Peyer's patch (tissue), 4 donors: ENCODE measurements at places on chromosomes 4 and X. TPM values are rescaled to one million over a fixed set of nuclear protein-coding genes. Genes with fewer than 3 reads are reported as not detected.

DNA sequence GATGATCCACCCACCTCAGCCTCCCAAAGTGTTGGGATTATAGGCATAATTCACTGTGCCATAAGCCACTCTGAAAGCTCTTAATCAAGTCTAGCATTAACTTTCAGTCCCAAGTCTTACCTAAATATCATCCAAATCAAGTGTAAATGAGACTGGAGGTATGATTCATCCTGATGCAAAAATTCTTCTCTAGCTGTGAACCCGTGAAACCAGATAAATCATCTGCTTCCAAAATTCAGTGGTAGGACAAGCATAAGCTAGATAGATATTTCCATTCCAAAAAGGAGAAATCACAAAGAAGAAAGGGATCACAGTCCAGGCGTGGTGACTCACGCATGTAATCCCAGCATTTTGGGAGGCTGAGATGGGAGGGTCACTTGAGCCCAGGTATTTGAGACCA lies 8.8 kb upstream of the TBC1D25 start:
- H3K27ac ChIP-seq = no peak overlapping the region
- H3K4me3 ChIP-seq = no peak overlapping the region
- DNase-seq = no peak
- H3K27me3 ChIP-seq = no peaks in the 10 kb centered on the region

GRCh38 chrX:123489011-123489410 lies 243.8 kb downstream of the THOC2 start:
- DNase-seq = no peak
- no peaks in the 10 kb centered on the region for H3K27me3 ChIP-seq
- H3K36me3 ChIP-seq = no peaks in the 10 kb centered on the region
- no peak overlapping the region for H3K27ac ChIP-seq
- H3K4me1 ChIP-seq = no peaks in the 10 kb centered on the region
- no peak overlapping the region for H3K4me3 ChIP-seq

DNA sequence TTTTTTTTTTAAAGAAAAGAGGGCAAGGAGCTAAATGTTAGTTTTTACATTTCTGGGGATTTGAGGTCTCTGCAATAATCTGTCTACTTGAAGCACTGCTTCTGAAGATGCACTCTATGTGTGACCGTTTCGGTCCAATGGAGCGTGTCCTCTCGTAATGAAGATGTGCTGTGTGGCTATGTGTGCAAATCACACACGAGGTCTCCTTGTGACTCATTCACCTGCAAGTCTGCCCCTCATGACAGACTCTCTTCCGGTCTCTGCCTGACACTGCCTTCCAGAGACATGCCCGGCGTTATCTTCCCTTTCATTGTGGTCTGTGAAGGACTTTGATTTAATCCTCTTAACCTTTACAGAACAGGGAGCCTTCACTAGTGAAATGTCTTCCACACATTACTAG lies 84.3 kb downstream of the TRAM1L1 start:
- H3K27me3 ChIP-seq = no peaks in the 10 kb centered on the region
- no peaks in the 10 kb centered on the region for H3K4me1 ChIP-seq
- no peaks in the 10 kb centered on the region for H3K36me3 ChIP-seq
- DNase-seq = no peak
- H3K27ac ChIP-seq = no peak overlapping the region

DNA sequence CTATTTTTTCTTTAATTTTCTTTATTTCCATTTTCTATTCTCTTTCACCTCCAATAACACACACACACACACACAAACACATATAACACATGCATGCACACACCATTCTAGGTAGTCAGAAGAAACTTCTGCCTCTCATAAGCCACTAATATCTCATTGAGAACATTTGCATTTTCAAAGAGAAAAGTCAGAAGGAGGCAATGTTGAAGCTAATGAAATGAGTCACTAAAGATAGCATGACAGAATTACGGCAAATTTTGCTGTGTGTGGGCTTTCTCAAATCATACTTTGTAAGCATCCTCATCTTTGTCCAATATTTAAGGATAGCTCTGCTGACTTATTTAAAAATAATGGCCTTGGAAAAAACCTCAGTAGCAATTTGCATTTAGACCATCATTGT lies 291.3 kb downstream of the GUCY2F start:
- no peak overlapping the region for H3K27ac ChIP-seq
- no peak overlapping the region for H3K4me3 ChIP-seq
- no peaks in the 10 kb centered on the region for H3K27me3 ChIP-seq
- no peaks in the 10 kb centered on the region for H3K4me1 ChIP-seq

DNA sequence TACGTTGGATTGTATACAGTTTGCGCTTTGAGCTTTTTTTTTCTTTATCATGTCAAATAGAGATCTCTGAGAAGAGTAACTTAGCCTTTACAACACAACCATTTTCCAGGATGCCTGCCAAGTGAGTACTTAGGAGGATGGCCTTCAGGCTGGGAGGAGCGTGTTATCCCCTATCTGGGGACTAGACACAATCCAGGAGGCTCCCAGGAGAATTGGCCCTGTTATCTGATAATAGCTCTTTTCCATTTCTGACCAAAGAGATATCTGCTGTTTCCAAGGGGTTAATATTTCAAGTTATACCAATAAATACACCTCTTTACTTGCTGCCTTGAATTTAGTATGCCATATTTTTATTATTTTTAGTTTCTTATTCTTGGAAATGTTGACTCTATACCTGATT lies 169.5 kb upstream of the SMARCAD1 start:
- H3K4me1 ChIP-seq = no peaks in the 10 kb centered on the region
- H3K4me3 ChIP-seq = no peak overlapping the region
- H3K36me3 ChIP-seq = no peaks in the 10 kb centered on the region
- H3K27ac ChIP-seq = no peak overlapping the region

- H3K4me1 ChIP-seq = peaks cover 2% of the 10 kb centered on the region
- H3K36me3 ChIP-seq = no peaks in the 10 kb centered on the region
- H3K4me3 ChIP-seq = no peak overlapping the region
- H3K27me3 ChIP-seq = no peaks in the 10 kb centered on the region
- H3K27ac ChIP-seq = no peak overlapping the region
Measured at GRCh38 chr4:145735347-145735675, 55.4 kb downstream of the C4orf51 start.

DNA sequence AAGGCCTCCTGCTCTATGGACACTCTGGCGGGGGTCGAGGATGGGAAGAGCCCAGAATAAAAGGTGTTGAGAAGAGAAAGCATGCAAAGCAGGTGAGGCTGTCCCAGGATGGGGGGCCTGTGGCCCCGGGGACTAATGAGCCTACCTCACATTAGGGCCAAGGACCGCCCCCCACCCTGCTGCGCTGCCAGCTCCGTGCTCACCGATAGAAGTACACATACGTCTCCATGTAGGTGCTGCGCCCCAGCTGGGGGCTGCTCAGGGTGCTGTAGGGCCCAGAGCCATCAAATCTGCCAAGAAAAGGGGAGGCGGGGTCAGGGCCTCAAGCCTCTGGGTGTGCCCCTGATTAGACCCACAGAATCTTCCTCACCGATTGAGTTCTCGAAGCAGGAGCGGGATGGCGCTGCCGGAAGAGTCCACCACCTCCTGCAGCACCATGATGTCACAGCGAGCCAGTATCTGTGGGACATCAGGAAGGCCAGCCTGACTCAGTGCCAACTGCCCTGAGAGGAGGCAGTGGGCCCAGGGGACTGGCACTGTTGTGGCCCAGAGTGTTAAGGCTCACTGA lies 4.3 kb downstream of the DNASE1L1 start:
- no peaks in the 10 kb centered on the region for H3K4me1 ChIP-seq
- H3K27ac ChIP-seq = no peak overlapping the region
- H3K36me3 ChIP-seq = no peaks in the 10 kb centered on the region
- no peak overlapping the region for H3K4me3 ChIP-seq
- DNase-seq = no peak

DNA sequence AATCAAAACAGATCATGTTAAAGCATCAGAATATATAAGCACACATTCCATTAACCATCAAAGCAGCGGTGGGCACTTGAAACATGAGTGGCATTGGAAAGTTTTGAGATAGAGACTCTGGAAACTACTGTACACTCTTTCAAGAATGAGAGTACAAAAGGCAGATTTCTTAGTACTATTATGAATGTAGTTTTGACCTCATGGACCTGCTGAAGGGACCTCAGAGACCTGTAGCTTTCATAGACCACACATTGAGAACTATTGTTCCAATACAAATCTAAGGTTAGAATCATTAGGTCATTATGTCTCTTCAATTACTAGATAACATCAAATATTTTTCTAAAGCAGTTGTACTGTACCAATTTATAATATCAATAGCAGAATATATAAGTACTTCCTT lies 283.6 kb downstream of the RPA4 start:
- H3K27ac ChIP-seq = no peak overlapping the region
- DNase-seq = no peak
- H3K27me3 ChIP-seq = no peaks in the 10 kb centered on the region
- H3K4me1 ChIP-seq = no peaks in the 10 kb centered on the region

- H3K36me3 ChIP-seq = no peaks in the 10 kb centered on the region
- no peak for DNase-seq
- H3K27ac ChIP-seq = no peak overlapping the region
- no peaks in the 10 kb centered on the region for H3K4me1 ChIP-seq
- H3K4me3 ChIP-seq = no peak overlapping the region
Measured at GRCh38 chr4:72451349-72451748, 117.7 kb downstream of the ADAMTS3 start.

GRCh38 chrX:104670051-104670450 lies 104.1 kb downstream of the IL1RAPL2 start:
- no peak overlapping the region for H3K27ac ChIP-seq
- no peaks in the 10 kb centered on the region for H3K4me1 ChIP-seq
- H3K27me3 ChIP-seq = no peaks in the 10 kb centered on the region
- no peaks in the 10 kb centered on the region for H3K36me3 ChIP-seq

DNA sequence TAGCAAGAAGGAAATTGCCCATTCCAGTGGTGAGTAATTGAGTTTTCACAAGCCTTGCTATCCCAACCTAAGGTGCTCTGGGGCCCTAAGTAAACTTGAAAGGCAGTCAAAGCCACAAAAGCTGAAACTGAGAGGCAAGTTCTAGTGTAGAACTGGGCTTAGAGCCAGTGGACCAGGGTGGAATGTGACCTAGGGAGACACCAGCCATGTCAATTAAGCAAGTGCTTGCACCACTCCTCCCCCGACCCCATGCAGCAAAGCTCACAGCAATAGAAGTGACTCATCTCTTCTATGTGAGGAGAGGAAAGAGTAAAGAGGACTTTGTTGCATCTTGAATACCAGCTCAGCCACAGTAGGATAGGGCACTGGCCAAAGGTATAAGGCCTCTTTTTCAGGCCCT lies 486.1 kb upstream of the POU3F4 start:
- H3K27me3 ChIP-seq = no peaks in the 10 kb centered on the region
- H3K27ac ChIP-seq = no peak overlapping the region
- DNase-seq = no peak
- no peak overlapping the region for H3K4me3 ChIP-seq
- H3K36me3 ChIP-seq = no peaks in the 10 kb centered on the region

GRCh38 chr4:187608001-187608421 lies 387.6 kb upstream of the ZFP42 start:
- no peaks in the 10 kb centered on the region for H3K4me1 ChIP-seq
- DNase-seq = no peak
- H3K27ac ChIP-seq = no peak overlapping the region
- H3K27me3 ChIP-seq = no peaks in the 10 kb centered on the region

DNA sequence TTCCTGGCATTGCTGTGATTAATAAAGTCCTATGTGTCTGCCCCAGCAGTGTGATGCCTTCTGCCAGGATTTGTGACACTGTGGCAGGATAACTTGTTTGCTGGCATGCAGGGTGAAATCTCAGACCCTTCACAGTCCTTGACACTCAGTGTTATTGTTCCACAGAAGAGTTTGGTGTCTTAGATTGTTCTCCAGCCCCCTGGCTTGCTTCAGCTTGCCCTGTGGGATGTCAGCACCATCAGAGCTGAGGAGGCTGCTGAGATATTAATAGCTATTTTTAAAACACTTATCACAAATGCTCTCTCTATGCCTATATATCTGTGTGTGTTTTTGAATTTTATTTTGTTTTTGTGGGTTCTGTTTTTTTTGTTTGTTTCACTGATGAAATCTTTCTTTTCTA lies 136.9 kb downstream of the TSPAN5 start:
- DNase-seq = no peak
- H3K36me3 ChIP-seq = no peaks in the 10 kb centered on the region
- no peak overlapping the region for H3K27ac ChIP-seq
- H3K4me1 ChIP-seq = no peaks in the 10 kb centered on the region

DNA sequence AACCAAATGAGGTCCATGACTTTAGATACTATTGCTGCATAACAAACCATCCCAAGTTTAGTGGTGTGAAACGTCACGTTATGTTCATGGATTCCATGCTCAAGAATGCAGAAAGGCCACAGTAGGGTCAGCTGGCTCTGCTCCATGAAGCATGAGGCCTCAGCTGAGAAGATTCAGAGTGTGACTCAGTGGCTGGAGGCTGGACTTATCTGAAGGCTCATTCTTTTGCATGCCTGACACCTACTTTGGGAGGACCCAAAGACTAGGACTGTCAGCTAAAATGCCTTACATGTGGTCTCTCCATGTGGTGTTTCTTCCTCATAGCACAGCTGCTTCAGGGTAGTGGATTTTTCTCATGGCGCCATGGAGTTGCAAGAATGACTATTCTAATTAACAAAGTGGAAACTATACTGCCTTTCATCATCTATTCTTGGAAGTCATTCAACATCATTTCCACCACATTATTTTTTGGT lies 11.5 kb upstream of the CCDC149 start:
- H3K27ac ChIP-seq = no peak overlapping the region
- no peak for DNase-seq
- H3K4me1 ChIP-seq = no peaks in the 10 kb centered on the region
- no peaks in the 10 kb centered on the region for H3K27me3 ChIP-seq

- no peaks in the 10 kb centered on the region for H3K27me3 ChIP-seq
- no peak overlapping the region for H3K27ac ChIP-seq
- no peak for DNase-seq
- no peak overlapping the region for H3K4me3 ChIP-seq
Measured at GRCh38 chr4:174119051-174119450, 164.4 kb downstream of the FBXO8 start.

- H3K4me1 ChIP-seq = no peaks in the 10 kb centered on the region
- no peaks in the 10 kb centered on the region for H3K36me3 ChIP-seq
- DNase-seq = no peak
- no peak overlapping the region for H3K4me3 ChIP-seq
- H3K27me3 ChIP-seq = no peaks in the 10 kb centered on the region
- no peak overlapping the region for H3K27ac ChIP-seq
Measured at GRCh38 chr4:101727238-101727637, 63.3 kb upstream of the BANK1 start.

GRCh38 chrX:120372667-120373370 lies 10.9 kb downstream of the ATP1B4 start:
- H3K27ac ChIP-seq = no peak overlapping the region
- H3K36me3 ChIP-seq = no peaks in the 10 kb centered on the region
- no peak for DNase-seq
- no peaks in the 10 kb centered on the region for H3K27me3 ChIP-seq

GRCh38 chr4:98627531-98628257 lies 30.7 kb downstream of the TSPAN5 start:
- no peak for DNase-seq
- no peaks in the 10 kb centered on the region for H3K36me3 ChIP-seq
- H3K27me3 ChIP-seq = no peaks in the 10 kb centered on the region
- H3K4me1 ChIP-seq = no peaks in the 10 kb centered on the region
- no peak overlapping the region for H3K27ac ChIP-seq

The GPR50 gene
- total RNA-seq = not detected

The SCRG1 gene
- total RNA-seq = not detected

The ASB12 gene
- total RNA-seq = not detected

The ASB5 gene
- total RNA-seq = not detected

The GAGE2A gene
- not detected for total RNA-seq

The STATH gene
- not detected for total RNA-seq

The TCEAL6 gene
- total RNA-seq = not detected

The CT45A2 gene
- not detected for total RNA-seq

The CPE gene
- 31.3 TPM for total RNA-seq

The TRAM1L1 gene
- not detected for total RNA-seq

The STOX2 gene
- total RNA-seq = 3.5 TPM

The GABRQ gene
- not detected for total RNA-seq
